ENCODE measurements at places on chromosomes 2 and 18.

DNA sequence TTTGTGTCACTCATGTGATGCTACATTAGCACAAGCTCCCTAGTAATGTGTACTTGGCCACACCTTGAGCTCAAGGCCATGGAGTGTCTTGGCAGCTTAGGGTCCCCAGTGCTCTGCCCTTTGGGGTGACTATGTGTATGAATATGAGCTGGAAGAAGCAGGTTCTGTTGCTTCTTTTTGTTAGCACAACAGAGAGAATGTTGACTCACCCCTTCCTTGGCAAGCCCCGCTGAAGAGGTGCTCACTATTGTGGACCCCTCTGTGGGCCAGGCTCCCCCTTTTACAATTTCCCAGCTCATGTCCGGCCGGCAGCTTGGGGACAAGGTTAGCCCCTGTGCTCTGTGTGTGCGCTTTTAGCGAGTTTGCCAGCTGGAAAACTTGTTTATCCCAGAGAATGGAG, 48.1 kb downstream of the DGKD start:
- no peak for DNase-seq

- peak; percentile 45 for DNase-seq
Measured at GRCh38 chr2:217792626-217793527, 209.9 kb downstream of the TNS1 start.

GRCh38 chr2:217521820-217522219, 481.0 kb downstream of the TNS1 start:
- no peak for DNase-seq

DNA sequence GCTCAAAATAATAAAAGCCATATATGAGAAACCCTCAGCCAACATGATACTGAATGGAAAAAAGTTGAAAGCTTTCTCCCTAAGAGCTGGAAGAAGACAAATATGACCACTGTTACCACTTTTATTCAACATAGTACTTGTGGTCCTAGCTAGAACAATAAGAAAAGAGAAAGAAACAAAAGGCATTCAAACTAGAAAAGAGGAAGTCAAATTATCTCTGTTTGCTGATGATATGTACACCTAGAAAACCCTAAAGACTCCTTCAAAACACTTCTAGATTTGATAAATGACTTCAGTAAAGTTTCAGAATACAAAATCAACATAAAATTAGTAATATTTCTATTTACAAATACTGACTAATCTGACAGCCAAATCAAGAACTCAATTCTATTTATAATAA, 328.8 kb upstream of the GCFC2 start:
- DNase-seq: no peak

DNA sequence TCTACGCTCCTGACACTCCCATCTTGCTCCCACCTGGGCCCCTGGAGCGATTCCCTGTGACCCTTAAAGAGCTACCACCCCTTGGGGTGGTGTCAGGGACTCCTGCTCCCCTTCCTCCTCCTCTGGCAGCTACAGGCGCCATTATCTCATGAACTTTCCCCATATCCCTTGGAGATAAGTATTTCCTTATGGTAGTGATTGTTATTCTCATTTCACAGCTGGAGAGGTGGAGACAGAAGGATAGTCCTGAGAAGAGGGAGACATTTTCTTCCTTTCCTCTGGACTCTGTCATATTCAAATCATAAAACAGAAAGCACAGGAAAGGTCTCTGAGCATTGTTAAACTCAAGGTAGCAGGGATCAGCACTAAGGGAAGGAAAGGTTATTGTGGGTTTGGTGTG, 34.6 kb downstream of the RDH14 start:
- no peak for DNase-seq

DNA sequence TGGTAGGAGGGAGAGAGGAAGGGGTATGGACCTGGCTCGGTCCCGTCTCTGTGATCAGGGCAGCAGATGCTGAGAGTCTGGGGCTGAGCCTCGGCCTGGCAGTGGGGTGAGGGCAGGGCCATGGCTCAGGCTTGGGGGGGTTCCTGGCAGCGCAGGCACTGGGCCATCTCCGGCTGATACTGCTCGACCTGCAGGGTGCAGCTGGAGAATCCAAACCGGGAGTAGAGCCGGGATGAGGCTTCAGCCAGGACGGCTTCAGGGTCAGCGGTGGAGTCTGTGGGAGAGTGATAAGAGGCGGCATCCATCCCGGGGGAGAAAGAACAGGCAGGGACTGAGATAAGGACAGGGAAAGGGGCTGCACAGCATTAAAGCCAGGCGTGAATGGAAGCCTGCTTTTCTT, 7.7 kb downstream of the SLC30A3 start:
- no peak for DNase-seq

GRCh38 chr2:15945909-15946705, 5.8 kb downstream of the MYCN start:
- DNase-seq: no peak

DNA sequence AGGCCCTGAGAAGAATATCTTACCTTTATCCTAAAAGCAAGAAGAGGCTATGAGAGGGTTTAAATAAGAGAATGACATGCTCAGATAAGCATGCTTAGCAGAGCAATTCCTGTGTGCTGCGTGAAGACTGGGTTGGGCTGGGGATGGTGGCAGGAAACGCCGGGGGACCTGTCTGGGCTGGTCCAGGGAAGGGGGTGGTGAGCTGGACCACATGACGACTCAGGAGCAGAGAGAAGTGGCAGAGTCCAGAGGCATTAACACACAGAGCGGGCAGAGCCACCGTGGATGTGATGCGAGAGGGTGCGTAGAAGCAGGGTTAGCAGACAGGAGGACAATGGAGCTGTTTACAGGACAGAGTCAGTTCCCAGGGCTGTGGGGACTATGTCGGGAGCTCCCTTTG, 84.5 kb downstream of the ZBTB7C start:
- DNase-seq: no peak
